Gastrocnemius medialis (tissue), 4 donors: ENCODE measurements at places on chromosomes 12 and 14.

DNA sequence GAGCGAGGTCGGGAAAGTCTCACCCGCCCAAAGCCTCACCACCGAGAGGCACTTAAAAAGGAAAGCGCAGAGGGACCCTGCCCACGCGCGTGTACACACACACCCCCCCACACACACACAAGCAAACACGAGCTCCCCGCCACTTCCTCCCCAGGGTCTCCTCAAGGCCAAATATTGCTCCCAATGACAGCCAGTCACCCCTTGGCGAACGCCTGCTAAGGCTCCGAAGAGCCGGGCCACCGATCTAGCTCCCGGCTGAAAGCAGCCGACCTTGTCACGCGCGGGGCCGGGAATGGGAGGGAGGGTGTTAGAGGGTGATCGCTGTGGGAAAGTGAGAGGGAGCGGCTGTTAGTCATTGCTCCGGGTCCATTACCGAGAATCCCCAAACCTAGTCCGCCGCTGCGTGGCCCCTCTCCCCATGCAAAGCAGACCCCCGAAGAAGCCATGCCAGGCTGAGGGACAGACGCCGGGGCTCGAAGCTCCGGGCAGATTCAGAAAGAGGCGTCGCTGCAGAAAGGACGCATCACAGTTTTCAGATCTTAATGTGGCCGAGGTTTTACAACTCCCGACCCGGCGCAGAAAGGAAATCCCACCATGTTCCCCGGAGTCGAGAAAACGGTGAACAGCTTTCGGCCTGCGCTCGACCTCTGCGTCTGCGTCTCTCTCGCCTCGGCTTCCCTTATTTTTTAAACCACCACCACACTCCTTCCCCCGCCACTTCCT, 2.6 kb downstream of the BMP4 start:
- peaks cover 35% of the 10 kb centered on the region for H3K4me1 ChIP-seq
- DNase-seq = peak; percentile 16
- H3K36me3 ChIP-seq = no peaks in the 10 kb centered on the region
- H3K4me3 ChIP-seq = peak overlapping the region; percentile 68

DNA sequence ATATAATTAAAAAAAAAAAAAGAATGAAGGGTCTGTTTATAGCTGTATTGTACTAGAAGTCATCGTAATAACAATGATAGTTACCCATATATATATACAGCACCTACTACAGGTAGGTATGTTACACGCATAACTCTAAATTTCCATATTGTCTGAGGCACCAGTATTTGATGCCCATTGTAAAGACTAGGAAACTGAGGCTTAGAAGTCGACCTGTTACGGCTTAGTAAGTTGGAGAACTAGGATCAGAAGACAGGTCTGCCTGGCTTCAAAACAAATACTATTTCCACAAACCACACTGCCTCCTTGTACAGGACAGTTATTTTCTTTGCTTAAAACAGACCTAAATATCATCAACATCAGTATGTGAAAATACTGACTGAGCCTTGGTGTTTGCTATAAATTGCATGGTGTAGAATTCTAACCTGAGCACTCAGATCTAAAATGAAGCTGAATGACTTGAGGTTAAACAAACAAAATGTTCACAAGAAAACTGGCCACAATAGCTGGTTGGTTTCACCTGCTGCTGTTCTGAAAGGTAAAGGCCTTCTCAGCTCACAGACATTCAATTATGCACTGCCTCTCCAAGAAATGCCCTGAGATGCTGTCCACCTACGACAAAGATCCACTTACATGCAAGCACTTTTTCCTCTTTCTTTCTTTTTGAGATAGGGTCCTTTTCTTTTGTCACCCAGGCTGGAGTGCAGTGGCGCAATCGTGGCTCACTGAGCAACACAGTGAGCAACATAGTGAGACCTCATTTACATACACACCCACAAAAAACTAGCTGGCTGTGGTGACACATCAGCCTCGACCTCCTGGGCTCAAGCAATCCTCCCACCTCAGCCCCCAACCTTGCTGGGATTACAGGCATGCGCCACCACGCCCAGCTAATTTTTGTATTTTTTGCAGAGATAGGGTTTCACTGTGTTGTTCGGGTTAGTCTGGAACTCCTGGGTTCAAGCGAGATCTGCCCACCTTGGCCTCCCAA, 35.7 kb downstream of the SSH1 start:
- H3K4me1 ChIP-seq = peaks cover 59% of the 10 kb centered on the region
- no peak overlapping the region for H3K4me3 ChIP-seq
- DNase-seq = no peak
- H3K36me3 ChIP-seq = no peaks in the 10 kb centered on the region
- peak overlapping the region; percentile 37 for H3K27ac ChIP-seq

DNA sequence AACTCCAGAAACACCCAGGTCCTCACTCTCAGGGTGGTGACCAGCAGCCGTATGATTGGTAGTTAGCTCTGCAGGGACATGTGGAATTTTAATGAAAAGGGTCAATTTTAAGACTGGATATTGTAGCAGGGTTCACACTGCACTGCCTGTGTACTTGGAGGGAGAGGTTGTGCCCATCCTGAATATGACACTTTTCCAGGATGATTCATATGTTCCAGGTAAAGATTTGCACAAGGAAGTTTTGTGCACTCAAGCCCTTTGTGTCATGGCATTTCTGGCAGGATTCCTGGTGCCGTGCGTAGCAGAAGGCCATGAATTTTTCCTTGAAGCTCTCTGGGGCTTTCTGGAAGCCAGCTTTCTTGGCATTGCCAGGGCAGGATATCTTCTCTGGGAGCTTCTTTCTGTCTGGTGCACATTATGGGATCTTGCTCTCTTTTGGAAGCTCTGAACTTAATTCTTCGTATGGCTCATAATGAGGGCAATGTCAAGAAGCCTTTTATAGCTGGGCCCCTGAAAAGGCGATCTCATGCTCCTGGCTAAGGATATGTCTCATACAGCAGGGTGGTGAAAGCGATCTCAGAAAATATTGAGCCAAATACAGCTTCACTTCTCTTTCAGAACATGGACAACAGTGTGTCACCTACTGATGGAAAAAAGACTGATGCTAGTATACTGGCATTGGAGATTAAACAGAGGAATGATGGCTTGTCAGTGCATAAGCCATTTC, 1133.9 kb downstream of the AACS start:
- H3K4me1 ChIP-seq = no peaks in the 10 kb centered on the region

GRCh38 chr12:26846416-26846815, 13.4 kb upstream of the ITPR2 start:
- no peak overlapping the region for H3K4me3 ChIP-seq
- H3K27ac ChIP-seq = no peak overlapping the region
- H3K4me1 ChIP-seq = peaks cover 4% of the 10 kb centered on the region
- no peaks in the 10 kb centered on the region for H3K36me3 ChIP-seq
- H3K27me3 ChIP-seq = no peaks in the 10 kb centered on the region

DNA sequence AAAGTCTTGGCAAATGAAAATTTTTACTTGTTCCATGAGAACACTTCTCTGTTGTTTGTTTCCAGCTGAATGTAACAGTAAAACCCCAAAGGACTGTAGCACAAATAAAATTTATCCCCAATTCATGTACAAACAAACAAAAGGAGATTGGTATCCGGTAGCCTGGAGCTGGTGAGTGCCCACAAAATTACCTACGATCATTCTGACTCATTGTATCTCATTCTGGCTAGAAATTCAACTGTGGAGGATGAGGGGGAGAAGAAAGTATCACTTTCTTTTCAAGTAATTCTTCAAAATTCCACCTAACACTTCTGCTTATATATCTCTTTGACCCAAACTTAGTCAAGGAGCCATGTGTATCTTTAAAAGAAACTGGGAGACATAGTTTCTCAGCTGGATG, 268.5 kb downstream of the ALG10B start:
- DNase-seq = no peak
- H3K27me3 ChIP-seq = no peaks in the 10 kb centered on the region
- H3K4me3 ChIP-seq = no peak overlapping the region
- no peaks in the 10 kb centered on the region for H3K36me3 ChIP-seq
- no peak overlapping the region for H3K27ac ChIP-seq
- H3K4me1 ChIP-seq = no peaks in the 10 kb centered on the region

GRCh38 chr12:46676797-46677520, 148.8 kb downstream of the SLC38A4 start:
- H3K27ac ChIP-seq = no peak overlapping the region
- no peaks in the 10 kb centered on the region for H3K36me3 ChIP-seq
- no peak for DNase-seq
- peaks cover 33% of the 10 kb centered on the region for H3K4me1 ChIP-seq

DNA sequence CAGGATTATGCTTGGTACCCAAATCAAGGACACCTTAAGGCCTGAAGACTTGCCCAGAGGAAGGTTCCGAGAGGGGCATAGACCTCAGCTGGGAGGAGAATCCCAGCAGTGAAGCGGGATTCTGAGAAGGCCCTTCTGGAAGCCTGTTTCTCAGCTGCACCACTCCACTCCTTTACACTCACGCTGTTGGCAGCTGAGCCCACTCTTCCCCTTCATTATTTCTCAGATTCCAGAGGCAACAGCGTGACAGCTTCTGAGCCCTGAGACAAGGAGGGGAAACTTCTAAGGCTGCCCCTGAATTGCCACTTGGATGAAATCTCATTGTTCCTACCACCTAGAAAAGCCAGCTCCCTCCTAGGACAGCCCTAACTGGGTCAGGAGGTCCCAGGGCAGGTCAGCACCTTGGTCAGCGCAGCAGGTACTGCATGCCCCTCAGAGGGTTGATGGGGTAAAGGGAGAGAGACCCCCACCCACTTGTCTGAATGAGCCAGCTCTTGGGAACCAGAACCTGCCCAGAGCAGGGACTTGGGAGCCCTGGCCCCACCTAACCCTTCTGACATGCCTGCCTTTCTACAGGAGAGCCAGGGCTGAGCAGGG, 53.9 kb downstream of the ISCA2 start:
- H3K27me3 ChIP-seq = no peaks in the 10 kb centered on the region
- no peak overlapping the region for H3K27ac ChIP-seq
- no peak overlapping the region for H3K4me3 ChIP-seq
- peaks cover 27% of the 10 kb centered on the region for H3K4me1 ChIP-seq
- DNase-seq = no peak

GRCh38 chr14:89266754-89267153, 150.3 kb downstream of the FOXN3 start:
- H3K36me3 ChIP-seq = no peaks in the 10 kb centered on the region
- peaks cover 51% of the 10 kb centered on the region for H3K4me1 ChIP-seq
- no peaks in the 10 kb centered on the region for H3K27me3 ChIP-seq
- no peak for DNase-seq

- peaks cover 65% of the 10 kb centered on the region for H3K4me1 ChIP-seq
- peak; percentile 57 for DNase-seq
- H3K4me3 ChIP-seq = no peak overlapping the region
- H3K36me3 ChIP-seq = no peaks in the 10 kb centered on the region
Measured at GRCh38 chr12:122876731-122877130, 19.2 kb downstream of the VPS37B start.

DNA sequence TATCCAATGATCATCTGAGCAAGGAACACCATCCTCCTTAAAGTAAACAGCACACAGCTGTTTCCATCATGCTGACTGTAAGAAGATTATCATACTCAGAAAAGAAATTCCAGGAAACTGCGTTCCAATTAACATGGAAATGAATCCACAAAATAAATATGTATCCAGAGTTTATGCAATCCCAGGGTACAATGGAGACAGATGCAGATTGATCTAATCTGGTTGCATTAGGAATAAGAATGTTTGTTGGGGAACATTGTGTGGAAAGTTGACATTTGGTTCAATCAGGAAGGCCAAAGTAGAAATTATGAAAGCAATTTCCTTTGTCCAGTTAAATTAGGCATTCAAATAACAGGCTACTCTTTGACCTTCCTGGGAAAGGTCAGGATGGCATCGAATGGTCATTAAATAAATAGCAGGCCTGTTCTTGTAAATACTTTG, 236.9 kb upstream of the AMIGO2 start:
- H3K36me3 ChIP-seq = no peaks in the 10 kb centered on the region
- DNase-seq = no peak
- H3K4me3 ChIP-seq = no peak overlapping the region
- no peak overlapping the region for H3K27ac ChIP-seq
- no peaks in the 10 kb centered on the region for H3K27me3 ChIP-seq

DNA sequence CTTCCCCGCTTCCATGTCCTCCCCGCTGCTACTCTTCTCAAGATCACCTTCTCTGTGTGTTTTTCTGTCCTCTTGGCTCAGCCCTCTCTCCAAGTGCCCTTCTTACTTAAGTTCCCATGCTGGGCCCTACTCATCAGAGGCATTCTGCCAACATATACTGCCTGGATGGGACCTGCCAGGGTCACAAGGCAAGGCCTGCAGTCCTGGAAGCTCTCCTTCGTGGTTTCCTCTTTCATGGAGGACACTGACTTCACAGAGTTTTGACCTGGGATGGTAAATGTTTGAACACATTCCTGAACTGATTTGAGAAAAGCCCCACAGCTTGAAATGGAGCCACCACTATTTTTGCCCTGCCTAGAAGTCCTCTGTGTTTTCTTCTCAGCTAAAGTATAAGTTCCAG, 140.9 kb downstream of the TMEM30B start:
- H3K27ac ChIP-seq = no peak overlapping the region
- H3K4me1 ChIP-seq = peaks cover 14% of the 10 kb centered on the region
- H3K4me3 ChIP-seq = no peak overlapping the region
- no peak for DNase-seq
- H3K36me3 ChIP-seq = no peaks in the 10 kb centered on the region

- no peak for DNase-seq
- no peaks in the 10 kb centered on the region for H3K4me1 ChIP-seq
- H3K27ac ChIP-seq = no peak overlapping the region
- H3K4me3 ChIP-seq = no peak overlapping the region
- H3K36me3 ChIP-seq = no peaks in the 10 kb centered on the region
- H3K27me3 ChIP-seq = no peaks in the 10 kb centered on the region
Measured at GRCh38 chr14:71163050-71163841, 256.0 kb downstream of the PCNX1 start.

DNA sequence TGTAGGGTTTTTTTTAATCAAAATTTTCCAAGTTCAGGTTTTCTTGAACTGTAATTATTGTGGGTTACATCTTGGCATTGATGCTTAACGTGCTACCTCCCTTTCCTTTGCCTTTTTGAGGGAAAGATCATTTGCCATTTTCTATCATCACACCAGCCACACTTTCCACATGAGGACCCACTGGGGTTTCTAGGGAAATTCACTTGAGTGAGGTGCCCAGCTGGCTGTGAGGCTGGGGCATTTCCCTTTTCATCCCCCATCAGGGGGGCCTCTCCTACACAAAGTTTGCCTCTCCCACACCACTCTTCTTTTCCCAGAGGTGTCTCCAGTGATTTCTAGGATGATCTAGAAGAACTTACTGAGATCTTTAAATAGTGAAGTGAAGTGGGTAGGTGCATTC, 335.7 kb downstream of the BMP4 start:
- H3K36me3 ChIP-seq = no peaks in the 10 kb centered on the region
- no peaks in the 10 kb centered on the region for H3K27me3 ChIP-seq
- H3K4me1 ChIP-seq = no peaks in the 10 kb centered on the region
- H3K4me3 ChIP-seq = no peak overlapping the region
